Stimulated activated CD8-positive, alpha-beta memory T cell treated with anti-CD3 and anti-CD28 coated beads, Interleukin-15, amount 100 ng/mL, for 24 hours (primary cell): ENCODE measurements at places on chromosomes 3 and 15.
A peak's percentile ranks its signal among the peaks of the same experiment; 100 is the strongest.

GRCh38 chr3:126996905-126997304, 14.0 kb downstream of the PLXNA1 start:
- DNase-seq = no peak

DNA sequence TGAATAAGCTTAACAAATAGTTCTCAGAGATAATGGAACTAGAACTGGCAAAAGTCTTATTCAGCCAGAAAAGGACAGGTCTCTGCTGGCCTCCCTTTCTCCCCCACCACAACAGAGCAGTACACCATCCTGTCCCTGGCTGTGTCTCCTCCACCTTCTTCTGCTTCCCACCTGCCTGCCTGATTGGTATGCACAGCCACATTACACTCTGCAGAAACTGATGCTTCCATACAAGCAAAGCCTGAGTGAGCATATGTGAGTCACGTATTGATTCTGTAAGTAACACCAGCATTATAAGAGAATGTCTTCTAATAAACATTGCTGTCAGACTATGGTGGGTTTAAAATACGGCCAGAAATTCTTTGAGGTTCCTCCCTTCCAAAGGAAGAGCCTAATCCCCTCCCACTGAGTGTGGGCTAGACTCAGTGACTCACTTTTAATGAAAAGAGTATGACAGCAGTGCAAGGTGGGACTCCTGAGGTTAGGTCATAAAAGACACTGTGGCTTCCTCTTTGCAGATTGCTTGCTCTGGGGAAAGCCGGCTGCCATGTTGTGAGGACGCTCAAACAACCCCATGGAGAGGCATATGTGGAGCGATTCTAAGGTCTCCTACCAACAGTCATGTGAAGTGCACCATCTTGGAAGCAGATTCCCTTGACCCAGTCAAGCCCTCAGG, 44.4 kb downstream of the ANXA2 start:
- no peak for DNase-seq

DNA sequence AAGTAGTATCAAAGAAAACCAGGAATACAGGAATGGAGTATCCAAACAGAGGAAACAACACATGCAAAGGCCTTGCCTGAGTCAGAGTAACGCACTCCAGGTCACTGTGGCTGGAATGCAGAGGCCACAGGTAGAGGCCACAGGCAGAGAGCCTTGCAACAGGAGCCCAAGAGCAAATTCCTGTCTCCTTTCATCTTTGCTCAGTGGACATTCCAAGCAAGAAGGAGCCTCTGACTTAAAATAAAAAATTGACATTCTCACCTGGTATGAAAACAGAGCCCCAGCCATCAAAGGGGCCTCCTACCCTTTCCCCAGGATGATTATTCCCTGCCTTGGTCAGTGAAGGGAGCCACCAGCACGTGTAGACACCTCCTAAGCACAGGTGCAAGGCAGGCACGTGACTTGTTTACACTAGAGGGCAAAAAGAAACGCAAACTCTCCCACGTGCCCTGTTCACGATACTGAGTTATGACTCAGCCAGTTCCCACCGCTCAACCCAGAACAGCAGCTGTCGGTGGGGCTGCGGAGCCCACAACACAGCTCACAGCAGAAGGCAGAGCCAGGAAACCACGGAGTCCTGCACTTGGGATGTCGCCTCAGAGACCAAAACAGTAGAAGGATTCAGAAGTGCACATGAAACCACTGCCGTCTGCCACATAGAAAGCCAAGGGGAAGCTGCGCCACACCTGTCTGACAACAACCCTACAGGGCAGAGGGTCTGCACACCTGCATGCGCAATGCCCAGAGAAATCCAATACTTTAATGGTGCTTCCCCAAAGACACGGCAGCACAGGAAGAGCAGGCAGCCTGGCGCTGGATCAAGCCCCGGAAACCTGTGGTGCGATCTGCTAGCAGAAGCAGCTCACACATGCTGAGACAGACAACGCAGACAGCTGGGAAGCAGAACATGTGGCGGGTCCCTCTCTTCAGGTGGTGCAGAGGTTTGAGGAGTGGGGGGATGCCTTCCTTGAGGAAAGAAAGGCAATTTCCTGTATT, 52.1 kb downstream of the ITGB5 start:
- no peak for DNase-seq

DNA sequence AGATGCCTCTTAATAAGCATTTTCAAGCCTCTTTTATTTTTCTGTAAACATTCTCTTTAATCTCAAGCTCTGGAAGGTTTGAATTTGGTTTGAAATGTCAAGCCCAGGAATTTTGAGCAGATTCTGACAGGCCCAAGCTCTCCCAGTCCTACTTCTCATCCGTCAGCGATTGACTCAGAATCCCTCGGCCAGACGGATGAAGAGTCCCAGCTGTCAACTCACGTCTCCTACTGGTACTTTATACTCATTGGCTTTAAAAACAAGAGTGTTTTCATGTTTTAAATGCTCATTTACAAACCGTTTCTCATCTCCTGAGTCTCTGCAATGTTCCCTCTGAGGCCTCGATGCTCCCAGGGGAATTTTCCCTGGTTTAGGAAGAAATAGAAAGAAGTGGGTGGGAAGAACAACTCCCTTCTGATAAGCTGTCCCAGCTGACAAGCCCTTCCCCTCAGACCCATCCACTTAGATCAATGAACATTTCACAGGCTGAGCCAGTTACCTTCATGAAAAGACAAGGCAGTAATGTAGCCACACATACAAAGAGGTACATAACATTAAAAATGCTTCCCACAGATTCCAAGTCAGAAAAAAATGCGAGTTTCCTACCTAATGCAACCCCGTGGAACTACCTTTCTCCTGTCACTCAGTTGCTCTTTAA, 478.2 kb upstream of the DPH6 start:
- no peak for DNase-seq

GRCh38 chr3:161848376-161848775, 351.8 kb downstream of the OTOL1 start:
- DNase-seq = no peak

DNA sequence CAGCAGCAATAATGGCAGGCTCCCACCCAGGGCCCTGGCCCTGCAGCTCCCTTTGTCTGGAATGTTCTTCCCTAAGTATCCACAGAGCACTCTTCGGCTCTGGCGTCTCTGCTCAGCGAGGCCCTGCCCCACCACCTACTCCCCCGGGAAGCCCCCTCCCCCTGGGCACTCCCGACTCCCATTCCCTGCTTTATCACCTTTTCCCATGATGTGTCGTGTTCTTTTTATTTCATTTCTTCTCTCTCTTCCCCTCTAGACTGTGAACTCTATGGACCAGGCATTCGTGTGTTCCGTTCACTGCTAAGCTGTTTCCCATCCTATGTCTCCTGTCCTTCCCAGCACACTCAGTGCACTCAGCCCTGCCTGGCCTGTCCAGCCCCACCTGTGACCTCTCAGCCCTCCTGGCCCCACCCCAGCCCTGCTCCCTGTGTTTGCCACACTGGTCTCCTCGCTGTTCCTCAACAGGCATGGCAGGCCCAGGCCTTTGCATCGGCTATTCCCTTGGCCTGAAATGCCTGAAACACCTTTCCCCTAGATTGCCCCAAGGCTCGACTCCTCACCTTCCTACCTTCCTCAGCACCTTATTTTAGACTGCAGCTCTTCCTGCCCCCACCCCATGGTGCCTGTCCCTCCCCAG, 107.4 kb downstream of the TPRA1 start:
- no peak for DNase-seq

DNA sequence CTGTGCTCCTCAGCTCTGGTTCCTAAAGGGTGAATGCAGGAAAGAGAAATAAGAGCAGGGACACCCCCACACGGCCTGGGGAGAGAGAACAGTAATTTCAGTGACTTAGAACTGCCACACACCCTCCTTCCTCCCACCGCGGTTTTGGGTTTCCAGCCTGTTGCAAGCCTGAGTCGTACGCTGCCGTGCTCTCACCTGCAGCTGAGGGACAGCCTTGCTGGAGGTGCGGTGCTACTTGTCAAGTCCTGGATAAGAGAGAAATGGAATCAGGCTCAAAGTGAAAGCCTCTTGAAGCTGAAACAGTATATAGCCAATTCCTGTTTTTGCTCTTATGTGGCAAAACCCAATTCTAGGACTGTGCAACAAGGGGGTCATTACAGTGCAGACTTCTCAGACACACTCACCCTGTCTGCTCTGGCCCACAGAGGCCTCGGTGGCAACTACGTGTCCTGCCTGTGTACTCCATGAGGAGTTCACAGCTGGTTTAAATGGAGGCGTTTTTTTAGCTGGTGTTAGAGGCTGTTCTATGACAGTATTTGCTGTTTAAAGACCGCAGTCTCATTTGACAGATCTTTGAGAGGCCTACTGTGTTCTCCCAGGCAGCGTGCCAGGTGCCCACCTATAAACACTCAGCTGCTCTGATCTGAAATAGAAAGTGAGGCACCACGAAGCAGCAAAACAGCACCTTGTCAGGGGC, 42.9 kb downstream of the TBC1D2B start:
- peak; percentile 31 for DNase-seq

GRCh38 chr3:55704521-55704920, 217.4 kb upstream of the WNT5A start:
- no peak for DNase-seq

GRCh38 chr15:81376231-81376630, 2.2 kb upstream of the TMC3 start:
- DNase-seq = no peak
